T-helper 22 cell (primary cell): ENCODE measurements at places on chromosomes 11 and 22.

- DNase-seq = no peak
These were observed 1.8 kb upstream of the TUB start for GRCh38 chr11:8079111-8079675.

DNA sequence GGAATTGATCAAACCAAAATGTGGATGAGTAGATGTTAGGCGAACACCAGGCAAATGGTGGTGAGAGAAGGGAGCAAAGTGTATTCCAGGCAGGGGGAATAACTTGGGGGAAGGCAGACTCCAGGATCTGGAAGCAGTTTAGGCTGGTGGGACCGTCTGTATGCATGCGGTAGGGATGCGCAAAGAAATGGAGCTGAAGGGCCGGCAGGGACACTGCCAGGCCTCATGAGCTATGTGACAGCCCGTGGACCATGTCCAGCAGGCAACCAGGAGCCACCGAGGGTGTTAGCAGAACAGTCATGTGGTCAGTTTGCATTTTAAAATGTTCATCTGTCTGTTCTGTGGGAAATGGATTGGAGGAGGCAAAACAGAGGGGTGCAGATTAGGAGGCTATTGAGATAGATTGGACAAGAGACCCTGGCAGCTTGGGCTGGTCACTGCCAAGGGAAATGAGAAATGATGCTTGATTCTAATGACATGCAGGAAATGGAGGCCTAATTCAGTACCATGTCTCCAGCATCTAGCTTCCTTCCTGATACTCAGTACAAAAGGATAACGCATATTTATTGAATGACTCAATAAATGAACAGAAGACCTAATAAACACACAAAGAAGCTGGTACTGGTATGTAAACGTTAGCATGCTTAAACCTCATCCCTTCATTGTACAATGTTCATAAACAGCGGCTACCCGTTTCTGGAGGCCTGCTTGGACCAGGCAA is 412.4 kb downstream of the BUD13 start:
- no peak for DNase-seq

DNA sequence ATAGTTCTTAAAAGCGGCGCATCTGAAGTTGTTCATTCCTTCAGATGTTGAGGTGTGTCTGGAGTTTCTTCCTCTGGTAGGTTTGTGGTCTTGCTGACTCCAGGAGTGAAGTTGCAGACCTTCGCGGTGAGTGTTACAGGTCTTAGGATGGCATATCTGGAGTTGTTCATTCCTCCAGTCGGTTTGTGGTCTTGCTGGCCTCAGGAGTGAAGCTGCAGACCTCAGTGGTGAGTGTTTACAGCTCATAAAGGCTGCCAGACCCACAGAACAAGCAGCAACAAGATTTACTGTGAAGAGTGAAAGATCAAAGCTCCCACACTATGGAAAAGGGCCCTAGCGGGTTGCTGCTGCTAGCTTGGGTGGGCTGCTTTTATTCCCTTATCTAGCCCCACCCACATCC is 201.7 kb upstream of the PDGFD start:
- no peak for DNase-seq

GRCh38 chr22:18075720-18076497 is 1.9 kb upstream of the PEX26 start:
- peak; percentile 13 for DNase-seq

- DNase-seq = no peak
These were observed 99.1 kb downstream of the XRRA1 start for GRCh38 chr11:74849525-74850391.

DNA sequence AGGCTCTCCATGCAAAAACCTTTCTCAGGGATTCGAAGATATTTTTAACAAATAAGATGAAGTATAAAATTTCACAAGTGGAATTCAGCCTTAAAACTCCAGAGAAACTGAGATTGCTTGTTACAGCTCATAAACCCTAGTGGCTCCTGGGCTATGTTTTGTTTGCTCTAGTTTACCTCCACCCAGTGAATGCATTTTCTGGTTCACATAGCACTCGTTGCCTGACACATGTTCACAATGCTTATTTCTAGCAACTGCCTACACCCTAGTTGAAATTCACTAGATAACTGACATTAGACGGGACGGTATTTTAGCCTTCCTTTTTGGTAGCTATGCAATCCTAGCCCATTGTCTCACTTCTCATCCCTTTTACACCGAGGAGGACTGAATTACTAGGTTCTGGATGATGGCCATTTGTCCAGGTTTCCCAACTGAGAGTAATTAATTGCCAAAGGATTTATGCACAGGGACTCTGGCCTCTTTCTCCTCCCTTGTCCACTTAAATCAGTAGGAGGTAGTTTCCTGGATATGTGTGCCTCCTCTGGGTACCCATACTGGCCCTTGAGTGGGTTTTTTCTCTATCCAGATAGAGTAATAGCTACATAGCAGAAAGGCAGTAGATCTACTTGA is 951.6 kb downstream of the DLG2 start:
- DNase-seq = no peak

DNA sequence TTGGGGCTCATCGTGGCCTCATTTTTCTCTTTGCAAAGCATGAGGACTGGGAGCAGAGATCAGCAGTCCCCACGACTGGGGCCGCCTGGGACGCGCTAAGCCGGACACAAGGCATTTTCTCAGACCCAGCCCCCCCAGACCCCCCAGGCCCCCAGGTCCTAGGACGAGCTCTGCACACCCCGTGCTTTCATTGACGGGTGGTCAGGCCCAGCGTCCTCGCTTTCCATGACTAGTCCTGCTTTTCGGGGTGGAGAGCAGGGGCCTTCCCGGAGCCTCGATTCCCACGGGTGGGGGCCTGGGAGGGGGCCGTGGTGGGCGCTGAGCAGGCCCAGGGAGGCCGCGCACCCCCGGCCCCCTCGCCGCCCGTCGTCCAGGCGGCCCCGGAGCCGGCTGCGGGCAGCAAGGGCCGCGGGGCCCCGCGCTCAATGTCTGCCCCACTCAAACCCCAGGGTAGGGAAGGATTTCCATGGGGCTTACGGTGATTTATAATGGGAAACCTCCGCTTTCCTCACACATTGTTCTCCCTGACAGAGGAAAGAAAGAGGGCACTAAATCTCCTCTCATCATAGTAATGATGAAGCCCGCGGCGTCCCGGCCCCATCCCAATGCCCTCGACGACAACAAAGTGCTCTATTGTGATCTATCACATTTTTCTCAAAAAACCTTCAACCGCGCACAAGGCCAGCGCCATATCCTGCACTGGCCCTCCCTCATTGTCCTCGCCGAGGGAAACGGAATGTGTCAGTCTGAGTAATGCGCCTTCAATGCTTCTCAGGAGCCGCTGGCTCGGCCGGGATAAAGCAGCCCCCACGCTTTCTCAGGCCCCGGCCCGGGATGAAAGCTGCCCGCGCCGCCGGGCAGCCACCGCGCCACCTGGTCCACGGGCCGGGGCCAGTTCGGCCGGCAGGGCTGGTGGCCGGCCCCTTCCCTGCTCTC is 10.4 kb upstream of the LINC01488 start:
- DNase-seq = no peak

GRCh38 chr11:73781303-73781702 is 6.4 kb upstream of the MRPL48 start:
- no peak for DNase-seq

DNA sequence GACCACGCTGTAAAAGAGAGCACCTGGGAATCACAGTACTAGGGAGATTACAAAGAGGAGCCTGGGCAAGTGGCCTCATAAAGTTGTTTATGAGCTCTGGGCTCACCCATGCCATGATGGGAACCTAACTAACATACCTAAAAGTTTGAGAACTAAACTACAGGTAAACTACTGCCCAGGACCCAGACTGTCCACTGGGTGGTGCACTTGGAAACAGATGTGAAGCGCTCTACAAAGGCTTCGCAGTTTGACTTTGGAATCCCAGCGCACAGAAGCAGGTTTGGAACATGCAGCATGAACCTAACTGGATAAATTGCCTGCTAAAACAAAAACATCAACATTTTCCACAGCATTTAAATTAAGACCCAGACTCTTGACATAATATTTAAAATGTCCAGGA is 418.6 kb downstream of the FAM181B start:
- no peak for DNase-seq

DNA sequence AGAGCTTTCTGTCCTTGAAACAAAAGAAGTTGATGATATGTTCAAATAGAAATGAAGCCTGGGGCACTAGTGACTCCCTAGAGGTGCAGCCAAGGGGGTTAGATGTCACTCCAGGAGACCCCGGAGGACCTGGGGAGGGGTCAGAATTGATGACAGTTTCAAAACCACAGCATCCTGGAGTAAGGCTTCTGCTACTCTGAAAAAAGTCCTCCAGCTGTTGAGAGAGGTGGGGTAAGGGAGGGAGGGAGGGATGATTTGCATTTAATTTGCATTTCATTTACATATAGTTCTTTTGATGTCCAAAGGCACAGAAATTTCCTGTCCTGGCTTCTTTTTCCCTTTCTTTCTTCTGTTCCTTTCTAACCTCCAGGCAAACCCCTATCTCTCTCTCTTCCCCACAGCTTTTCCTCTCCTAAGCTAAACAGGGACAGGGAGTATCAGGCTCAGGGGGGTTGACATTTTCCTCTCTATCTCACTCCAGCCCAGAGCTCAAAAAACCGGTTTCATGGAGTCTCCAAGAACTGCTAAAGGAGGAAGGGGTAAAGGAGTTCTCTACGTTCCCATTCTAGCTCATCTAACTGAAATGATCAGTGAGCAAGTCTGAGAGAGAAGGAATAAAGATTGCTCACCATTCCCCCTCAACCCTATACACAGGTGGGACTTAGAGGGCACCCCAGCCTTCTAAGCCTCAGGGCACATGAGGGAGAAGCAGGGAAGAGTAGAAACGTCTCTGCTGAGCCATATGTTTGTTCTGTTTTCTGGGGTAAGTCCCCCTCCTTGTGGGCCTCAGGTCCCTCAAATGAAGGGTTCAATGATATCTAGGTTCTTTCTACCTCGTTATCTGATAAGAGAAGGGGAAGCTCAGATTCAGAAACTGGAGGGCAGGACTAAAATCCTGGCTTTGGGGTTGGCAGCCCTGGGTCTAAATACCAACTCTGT is 3.5 kb upstream of the POU2F3 start:
- DNase-seq = no peak

DNA sequence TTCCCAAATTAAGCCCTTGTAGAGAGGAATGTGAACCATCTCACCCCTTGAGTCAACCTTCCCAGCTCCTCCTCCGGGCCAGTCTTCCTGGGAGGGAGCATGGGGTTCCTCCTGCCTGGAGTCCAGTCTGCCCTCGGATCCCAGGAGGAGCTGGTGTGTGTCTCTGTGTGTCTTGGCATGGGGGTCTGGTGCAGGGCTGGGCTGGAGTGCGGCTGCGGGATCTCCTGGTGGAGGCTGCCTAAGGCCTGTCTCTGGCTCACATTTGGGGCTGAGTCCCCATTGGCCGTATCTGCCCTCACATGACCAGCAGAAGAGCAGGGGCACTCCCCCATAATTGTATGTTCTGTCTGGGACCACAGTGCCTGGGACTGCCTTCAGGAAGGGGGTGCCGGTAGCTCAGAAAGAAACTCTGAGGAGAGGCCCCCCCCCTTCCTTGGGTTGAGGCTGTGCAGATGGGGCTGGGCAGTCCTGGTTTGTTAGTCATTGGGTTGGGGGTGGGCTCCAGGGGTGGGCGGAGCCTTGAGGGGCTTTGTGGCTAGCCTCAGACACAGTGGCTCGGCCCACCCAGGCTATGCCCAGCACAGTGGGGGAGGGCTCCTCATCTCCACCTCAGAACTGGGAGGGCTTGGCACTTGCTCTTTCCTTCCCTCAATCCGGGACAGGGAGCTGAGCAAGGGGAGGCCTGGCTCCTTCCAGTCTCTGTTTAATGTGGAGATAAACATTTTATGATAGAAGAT is 2.9 kb downstream of the C1QTNF5 start:
- DNase-seq = no peak

DNA sequence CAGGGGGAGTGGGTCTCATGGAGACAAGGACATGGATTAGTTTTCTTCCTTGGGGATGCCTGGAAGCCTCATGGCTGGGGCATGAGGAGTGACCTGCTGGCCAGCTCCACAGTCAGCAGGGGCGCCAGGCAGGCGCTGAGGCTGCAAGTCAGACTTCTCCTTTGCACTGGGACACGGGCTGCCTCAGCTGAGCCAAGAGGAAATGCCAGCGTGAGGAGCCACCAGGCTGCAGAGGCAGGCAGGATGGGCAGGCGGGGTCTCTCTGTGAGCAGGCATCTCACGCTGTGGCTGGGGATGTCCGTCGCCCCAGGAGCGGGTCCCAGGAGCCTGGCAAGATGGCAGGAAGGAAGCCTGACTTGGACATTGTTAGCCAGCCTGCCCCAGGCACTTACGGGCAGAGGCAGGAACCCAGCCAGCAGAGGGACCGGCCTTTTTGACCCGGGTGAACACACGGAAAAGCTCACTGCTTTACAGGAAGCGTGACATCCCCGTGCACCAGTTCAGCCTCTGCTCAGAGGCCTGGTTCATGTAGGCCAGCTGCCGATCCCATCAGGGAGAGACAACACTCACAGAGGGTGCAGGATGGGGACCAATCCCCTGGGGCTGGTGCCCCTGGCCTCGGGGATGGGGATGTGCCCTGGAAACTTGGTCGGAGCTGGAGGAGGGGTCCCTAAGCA is 10.2 kb downstream of the GNB1L start:
- DNase-seq = no peak

GRCh38 chr22:42134100-42135020 is 3.8 kb upstream of the CYP2D6 start:
- no peak for DNase-seq

DNA sequence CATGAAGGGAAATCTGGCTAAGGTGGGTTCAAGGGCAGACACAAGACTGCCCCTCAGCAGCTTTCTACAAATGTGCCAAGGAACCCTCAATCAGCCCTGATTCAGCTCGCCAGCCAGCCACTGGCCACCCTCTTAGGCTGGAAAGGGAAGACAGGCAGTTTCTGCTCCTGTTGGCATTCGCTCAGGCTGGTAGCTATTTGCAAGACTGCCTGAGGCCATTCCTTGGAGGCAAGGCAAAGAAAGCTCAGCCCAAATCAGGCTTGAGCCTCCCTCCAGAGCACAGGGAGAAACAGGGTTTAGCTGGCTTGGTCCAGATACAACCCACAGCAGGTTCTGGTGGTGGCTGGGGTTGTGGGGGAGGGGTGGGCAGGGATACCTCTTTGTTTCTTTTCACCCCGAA is 19.2 kb downstream of the TP53I11 start:
- DNase-seq = no peak

DNA sequence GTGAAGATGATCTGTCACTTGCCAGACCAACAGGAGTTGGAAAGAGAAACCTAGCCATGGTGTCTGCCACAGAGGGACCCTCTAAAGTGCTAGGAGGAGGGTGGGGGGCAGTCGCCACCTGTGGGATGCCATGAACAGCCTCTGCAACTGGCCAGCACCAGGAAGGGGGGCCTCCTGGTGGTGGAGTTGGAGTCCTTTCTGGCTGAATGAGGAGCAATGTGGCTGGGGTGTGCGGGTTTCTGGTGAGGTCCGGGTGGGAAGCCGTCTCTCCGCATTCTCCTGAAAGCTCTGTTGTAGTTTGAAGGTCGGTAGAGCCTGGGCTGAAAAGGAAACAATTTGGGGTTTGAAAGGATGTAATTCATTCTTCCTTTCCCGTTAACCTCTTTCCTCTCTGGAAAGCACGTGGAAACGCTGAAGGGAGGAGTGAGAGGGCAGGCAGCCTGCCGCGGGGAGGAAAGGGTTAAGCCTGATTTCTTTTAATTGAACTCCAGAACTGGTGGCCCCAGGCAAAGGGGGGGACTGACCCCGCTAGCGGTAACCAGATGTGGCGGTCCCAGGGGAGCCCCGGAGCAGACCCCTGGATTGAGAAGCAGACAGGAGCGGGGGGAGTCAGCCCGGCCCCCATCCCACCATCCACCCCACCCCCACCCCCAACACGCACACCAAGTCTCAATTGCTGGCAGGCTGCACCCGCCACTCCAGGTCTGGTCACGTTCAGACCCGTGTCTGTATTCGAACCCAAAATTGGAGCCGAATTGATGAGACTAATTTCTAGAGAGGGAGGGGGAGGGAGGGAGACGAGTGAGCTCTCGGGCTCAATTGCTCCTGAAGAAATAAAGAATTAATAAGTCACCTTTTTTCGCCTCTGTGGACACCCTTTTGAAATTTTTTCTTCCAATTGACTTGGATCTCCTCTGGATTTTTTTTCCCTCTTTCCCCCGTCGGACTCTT is 1.8 kb upstream of the FLI1 start:
- no peak for DNase-seq
